ENCODE measurements at places on chromosomes 6 and 20. TPM values are rescaled to one million over a fixed set of nuclear protein-coding genes. Genes with fewer than 3 reads are reported as not detected.

GRCh38 chr6:127854009-127854408 lies 46.8 kb downstream of the THEMIS start:
- H3K4me3 ChIP-seq = no peak overlapping the region
- no peaks in the 10 kb centered on the region for H3K27me3 ChIP-seq
- no peaks in the 10 kb centered on the region for H3K36me3 ChIP-seq
- DNase-seq = no peak
- H3K4me1 ChIP-seq = peaks cover 4% of the 10 kb centered on the region
- no peak overlapping the region for H3K27ac ChIP-seq

HLA-DQB1 gene
- total RNA-seq = 6.1 TPM

DNA sequence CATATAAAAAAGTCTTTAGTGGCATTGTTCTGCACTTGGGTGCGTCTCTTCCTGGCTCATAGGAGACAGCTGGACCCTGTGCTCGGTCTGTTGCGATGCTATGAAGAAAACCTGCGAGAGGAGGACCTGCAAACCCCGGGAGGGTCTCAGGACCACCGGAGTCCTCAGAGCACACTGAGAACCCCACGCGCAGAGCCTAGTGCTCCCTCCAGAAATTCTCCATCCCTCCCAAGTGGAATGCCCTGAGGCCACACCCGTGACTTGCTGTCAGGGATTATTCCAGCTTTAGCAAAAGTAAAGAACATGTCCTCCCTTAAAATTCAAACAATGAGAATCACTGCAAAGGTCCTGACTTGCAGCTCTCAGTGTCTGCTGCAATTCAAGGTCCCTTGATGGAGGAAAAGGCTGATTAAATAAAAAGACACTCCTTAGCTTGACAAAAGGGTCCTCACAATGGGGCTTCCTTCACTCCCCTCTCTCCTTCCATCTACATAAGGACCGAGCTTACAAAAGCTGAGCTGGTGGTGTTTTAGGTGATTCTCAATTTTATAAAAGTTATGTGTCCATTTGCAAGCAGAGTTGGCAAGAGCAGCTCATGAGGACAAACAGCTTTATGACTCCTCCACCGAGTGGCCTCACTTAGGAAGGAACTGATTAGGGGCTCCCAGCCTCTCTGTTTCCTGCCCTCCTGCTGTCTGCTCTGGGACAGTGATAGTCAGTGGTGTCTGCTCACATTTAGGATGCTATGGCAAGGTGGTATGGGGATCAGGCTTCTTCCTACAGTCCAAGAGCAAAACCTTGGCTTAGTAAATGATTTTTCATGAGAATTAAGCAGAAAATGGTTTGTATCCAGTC lies 97.0 kb downstream of the RAMACL start:
- DNase-seq = no peak
- no peak overlapping the region for H3K27ac ChIP-seq

DNA sequence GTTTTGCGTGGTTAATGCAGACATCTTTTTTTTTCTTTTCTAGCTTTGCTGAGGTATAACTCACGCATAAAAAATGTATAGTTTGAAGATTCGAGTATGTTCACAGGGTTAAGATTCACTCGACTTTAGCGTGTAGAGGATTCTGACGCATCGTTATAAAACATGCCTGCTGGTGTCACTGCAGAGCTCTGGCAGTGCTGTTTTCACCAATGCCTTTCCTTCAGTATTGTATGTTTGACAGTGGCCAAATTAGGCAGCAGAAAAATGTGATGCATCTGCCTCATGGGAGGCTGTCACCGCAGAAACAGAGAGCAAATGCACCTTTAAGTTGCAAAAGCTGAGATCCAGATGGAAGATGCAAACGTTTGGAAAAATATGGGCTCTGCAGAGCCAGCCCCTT lies 18.0 kb upstream of the SIRPB2 start:
- H3K36me3 ChIP-seq = no peaks in the 10 kb centered on the region
- no peak overlapping the region for H3K27ac ChIP-seq
- DNase-seq = no peak
- H3K4me3 ChIP-seq = no peak overlapping the region

GRCh38 chr6:52076791-52077179 lies 10.6 kb downstream of the PKHD1 start:
- H3K4me3 ChIP-seq = no peak overlapping the region
- no peak for DNase-seq
- H3K4me1 ChIP-seq = peaks cover 19% of the 10 kb centered on the region
- H3K36me3 ChIP-seq = no peaks in the 10 kb centered on the region

SPINT3 gene
- total RNA-seq = not detected

DNA sequence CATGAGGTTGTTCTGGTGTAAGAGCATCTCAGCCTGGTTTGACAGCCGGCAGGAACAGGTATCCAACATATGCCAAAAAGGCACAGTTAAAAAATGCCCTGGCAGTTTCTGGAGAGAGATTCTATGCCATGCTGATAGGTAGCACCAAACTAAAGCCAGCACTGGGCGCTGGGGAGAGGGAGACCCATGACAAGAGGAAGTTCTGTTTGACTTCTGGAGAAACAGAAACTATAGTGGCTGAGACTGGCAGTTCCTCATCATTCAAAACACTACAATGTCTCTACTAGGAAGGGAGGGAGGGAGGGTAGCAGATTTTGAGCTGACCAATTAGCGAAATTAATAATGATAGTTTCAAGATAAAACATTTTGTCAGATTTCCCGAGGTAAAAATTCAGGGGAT lies 174.1 kb downstream of the ADAT2 start:
- H3K4me1 ChIP-seq = no peaks in the 10 kb centered on the region
- no peaks in the 10 kb centered on the region for H3K27me3 ChIP-seq
- H3K36me3 ChIP-seq = peaks cover 3% of the 10 kb centered on the region
- H3K4me3 ChIP-seq = no peak overlapping the region
- DNase-seq = no peak
- H3K27ac ChIP-seq = no peak overlapping the region

- H3K27ac ChIP-seq = no peak overlapping the region
- no peak for DNase-seq
- peaks cover 14% of the 10 kb centered on the region for H3K4me1 ChIP-seq
Observed at GRCh38 chr20:46981184-46981583, 86.5 kb downstream of the EYA2 start.

GRCh38 chr6:158903801-158904200 lies 84.6 kb upstream of the EZR start:
- H3K36me3 ChIP-seq = peaks cover 10% of the 10 kb centered on the region
- no peak for DNase-seq
- no peak overlapping the region for H3K4me3 ChIP-seq
- H3K4me1 ChIP-seq = peaks cover 5% of the 10 kb centered on the region
- no peak overlapping the region for H3K27ac ChIP-seq

GRCh38 chr20:58763076-58763475 lies 70.5 kb downstream of the NPEPL1 start:
- no peak for DNase-seq
- no peak overlapping the region for H3K27ac ChIP-seq
- no peaks in the 10 kb centered on the region for H3K4me1 ChIP-seq
- H3K36me3 ChIP-seq = no peaks in the 10 kb centered on the region

DNA sequence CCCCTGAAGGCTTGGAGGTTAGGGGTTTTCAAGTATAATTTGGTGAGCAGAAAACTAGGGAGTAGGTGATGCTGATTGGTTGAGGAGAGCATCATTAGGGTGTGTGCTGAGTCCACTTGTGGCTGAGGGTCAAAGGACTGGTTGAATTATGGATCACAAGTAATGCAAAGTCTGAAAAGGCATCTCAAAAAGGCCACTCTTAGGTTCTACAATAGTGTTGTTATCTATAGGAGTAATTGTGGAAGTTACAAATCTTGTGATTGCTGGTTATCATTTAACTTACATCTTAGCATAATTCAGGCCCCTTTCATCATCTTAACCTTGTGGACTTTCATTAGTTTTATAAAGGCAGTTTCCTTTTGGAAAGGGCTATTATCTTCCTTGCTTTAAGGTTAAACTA lies 60.8 kb downstream of the UBR2 start:
- no peak for DNase-seq
- peaks cover 4% of the 10 kb centered on the region for H3K4me1 ChIP-seq
- H3K27ac ChIP-seq = no peak overlapping the region
- H3K36me3 ChIP-seq = peaks cover 22% of the 10 kb centered on the region

- H3K27ac ChIP-seq = peak overlapping the region; percentile 98
- peak; percentile 74 for DNase-seq
- H3K4me1 ChIP-seq = peaks cover 16% of the 10 kb centered on the region
- peak overlapping the region; percentile 88 for H3K4me3 ChIP-seq
- H3K36me3 ChIP-seq = no peaks in the 10 kb centered on the region
- no peaks in the 10 kb centered on the region for H3K27me3 ChIP-seq
Observed at GRCh38 chr6:107115695-107116327, 496 bp upstream of the BEND3 start.

DNA sequence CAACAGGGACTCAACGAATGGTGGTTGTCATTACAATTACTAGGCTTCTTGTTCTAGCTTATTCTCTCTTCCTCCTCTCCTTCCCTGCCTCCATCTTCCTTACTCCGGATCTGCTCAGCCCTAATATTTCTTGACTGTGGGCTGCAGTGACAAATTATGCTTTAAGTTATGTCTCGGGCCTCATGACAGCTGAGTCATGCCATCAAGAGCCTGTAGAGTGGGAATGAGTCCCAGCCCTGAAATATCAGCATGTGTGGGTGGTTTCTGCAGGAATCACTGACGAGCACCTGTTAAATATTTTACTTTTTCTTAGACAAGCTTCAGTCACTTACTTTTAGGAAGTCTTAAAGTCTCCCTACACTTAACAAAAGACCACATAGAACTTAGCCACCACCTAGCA lies 83.1 kb upstream of the CBLN4 start:
- no peak overlapping the region for H3K4me3 ChIP-seq
- no peaks in the 10 kb centered on the region for H3K27me3 ChIP-seq
- DNase-seq = no peak
- no peak overlapping the region for H3K27ac ChIP-seq
- H3K36me3 ChIP-seq = peaks cover 3% of the 10 kb centered on the region

- H3K4me3 ChIP-seq = no peak overlapping the region
- H3K27ac ChIP-seq = no peak overlapping the region
- no peak for DNase-seq
- peaks cover 10% of the 10 kb centered on the region for H3K36me3 ChIP-seq
- H3K27me3 ChIP-seq = no peaks in the 10 kb centered on the region
Observed at GRCh38 chr20:44981736-44982406, 15.6 kb downstream of the STK4 start.

DNA sequence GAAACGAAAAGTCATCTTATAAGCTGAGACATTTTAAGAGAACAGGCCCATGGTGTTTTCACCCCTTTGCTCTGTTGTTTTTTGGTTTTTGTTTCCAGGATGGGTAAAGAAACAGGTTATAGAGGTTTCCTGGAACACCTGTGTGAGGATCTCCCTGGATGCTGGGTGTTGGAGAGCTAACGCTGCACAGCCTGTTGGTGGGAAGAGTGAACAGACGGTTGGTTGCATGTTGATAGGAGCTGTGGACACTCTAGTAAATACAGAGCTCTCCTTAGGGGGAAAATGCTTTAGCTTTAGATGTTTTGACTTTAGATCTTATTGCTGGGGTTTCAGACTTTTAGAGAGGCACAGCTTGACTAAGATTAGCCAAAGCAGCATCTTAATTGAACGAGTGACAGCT lies 235.2 kb downstream of the SOX4 start:
- peaks cover 4% of the 10 kb centered on the region for H3K36me3 ChIP-seq
- DNase-seq = no peak
- H3K27ac ChIP-seq = peak overlapping the region; percentile 54
- no peaks in the 10 kb centered on the region for H3K27me3 ChIP-seq
- peaks cover 52% of the 10 kb centered on the region for H3K4me1 ChIP-seq

Data from progenitor cell of endocrine pancreas (in vitro differentiated cells).